ENCODE measurements at places on chromosomes 2 and 18.
A peak's percentile ranks its signal among the peaks of the same experiment; 100 is the strongest.

DNA sequence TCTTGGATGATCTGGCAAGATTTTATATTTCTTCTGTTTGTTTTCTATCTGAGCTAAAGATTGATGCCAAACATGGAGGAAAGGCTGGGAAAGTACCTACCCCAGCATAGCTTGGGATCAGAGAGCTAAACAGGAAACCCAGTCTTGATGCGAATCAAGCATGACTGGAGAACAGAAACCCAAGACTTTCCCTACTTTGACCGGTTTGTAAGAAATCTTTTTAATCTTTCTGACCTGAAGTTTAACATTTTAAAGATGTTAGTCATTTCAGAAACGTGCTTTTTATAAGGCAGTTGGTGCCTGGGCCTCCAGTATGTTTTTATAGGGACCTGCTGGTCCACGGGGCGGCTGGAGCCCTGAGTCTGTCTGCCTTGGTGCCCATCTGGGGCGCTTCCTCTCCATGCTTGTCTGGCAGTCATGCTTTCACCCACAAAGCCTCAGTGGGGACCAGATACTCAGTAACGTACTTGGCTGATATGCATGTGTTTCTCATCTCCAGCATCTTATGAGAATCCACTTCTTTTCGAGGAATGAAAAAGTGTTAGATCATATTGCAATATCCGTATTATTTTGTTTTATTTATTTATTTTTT lies 266.5 kb downstream of the PTGR3 start:
- no peak for DNase-seq

- no peak for DNase-seq
Observed at GRCh38 chr2:50443288-50443687, 588.6 kb downstream of the NRXN1 start.

- DNase-seq: no peak
Observed at GRCh38 chr2:121567957-121568409, 37.3 kb downstream of the RNU4ATAC start.

- no peak for DNase-seq
Observed at GRCh38 chr18:26813043-26813442, 52.5 kb downstream of the AQP4 start.

GRCh38 chr2:120707816-120708215 lies 27.9 kb upstream of the GLI2 start:
- no peak for DNase-seq

DNA sequence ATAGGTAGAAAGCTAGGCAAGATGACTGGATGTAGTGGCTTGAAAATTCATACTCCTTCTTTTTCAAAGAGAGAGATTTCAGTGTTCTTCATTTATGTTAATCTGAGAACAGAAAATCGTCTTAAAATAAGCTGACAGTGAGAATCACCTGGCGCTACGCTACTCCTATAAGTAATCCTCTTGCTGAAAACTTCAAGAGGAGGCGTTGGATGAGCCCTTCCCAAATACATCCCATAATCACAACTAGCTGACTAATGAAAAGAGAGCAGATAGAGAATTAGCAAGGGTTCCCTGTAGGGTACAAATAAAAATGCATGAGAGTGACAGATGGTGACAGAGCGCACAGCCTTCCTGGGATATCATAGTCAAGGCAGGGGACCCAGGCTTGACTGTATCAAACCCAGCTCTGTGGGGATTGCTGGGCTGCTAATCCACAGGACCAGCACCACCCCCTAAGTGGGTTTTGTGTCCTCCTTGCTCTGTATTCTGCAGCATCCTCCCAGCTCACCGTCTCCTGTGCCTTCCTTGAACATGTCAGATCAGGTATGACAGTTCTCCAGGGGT lies 280.2 kb downstream of the SP3 start:
- no peak for DNase-seq

DNA sequence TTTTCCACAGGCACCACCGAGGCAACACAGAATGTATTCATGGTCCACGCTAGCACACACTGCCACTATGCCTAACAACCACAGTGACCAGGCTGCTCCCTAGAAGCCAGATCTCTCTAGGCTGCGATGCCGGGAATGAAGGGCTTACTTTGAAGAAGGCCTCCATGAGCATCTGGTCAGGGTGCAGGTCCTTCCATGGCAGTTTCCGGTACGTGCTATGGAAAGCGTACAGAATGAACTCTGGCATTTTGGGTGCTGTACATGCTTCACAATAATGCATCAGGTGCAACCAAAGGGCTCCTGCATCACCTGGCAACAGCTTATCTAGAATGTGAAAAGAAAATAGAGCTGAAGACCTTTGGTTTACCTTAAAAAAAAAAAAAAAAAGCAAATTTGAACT lies 44.9 kb downstream of the SIGLEC15 start:
- no peak for DNase-seq

GRCh38 chr2:49360407-49360767 lies 206.1 kb upstream of the FSHR start:
- no peak for DNase-seq

DNA sequence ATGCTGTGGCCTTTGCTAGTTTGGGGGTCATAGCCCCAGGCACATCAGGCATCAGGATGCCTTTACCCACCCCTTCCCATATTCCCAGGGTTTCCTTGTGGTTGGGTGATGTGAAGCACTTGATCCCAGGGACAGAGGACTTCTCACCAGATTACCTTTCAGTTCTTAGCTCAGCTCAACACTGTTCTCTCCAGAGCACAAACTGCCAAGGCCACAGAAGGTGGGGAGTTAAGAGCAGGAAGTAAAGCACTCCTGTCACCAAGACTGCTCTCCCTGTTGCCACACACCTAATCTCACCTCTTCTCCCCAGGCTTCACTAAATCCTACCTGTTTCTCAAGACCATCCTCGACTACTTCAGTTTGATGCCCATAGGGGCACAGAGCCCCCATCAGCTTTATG lies 25.9 kb downstream of the FHOD3 start:
- DNase-seq: no peak

DNA sequence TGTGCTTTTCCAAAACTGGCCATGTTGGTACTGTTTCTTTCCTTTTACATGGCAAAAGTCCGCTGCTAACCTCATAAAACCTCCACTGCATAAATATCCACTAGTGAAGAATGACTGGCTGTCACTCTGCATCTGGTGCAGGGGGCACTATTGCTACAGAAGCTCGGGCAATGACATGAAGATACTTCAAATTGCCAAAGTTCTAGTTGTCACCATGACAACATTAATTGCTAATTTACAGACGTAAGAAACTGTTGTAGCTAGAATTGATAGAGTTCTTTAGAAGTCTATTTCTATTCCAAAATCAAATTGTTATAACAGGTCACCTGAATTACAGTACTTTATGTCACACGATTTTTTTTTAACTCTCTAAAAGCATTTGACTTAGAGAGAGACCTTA lies 845 bp downstream of the CFAP210 start:
- no peak for DNase-seq

- no peak for DNase-seq
Observed at GRCh38 chr2:8576525-8577167, 105.2 kb upstream of the ID2 start.

DNA sequence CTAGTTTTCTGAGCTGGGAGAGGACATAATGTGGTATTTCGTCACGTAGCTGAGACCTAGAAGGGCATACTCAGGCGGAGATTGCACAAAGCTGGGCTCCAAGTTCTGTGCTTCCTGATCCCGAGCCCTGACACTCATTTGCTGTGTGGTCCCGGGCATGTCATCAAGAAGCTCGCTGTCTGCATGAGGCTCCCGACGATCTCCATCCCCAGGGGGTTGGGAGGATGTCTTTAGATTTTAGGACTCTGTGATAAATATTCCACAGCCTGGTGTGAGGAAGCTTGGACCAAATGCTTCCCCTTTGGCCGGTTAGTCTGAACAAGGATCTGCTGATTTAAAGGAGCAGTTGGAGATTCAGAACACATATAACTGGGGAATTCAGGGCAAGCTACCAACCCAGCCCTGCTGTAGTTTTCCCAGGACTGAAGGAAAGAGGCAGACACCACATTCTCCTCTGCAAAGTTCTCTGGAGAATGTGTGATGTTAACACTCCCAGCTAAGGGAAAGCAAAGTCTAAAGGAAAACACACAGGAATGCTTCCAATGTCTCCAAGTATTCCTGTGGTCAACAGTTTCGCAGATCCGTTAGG lies 2.3 kb downstream of the KCNE4 start:
- no peak for DNase-seq

DNA sequence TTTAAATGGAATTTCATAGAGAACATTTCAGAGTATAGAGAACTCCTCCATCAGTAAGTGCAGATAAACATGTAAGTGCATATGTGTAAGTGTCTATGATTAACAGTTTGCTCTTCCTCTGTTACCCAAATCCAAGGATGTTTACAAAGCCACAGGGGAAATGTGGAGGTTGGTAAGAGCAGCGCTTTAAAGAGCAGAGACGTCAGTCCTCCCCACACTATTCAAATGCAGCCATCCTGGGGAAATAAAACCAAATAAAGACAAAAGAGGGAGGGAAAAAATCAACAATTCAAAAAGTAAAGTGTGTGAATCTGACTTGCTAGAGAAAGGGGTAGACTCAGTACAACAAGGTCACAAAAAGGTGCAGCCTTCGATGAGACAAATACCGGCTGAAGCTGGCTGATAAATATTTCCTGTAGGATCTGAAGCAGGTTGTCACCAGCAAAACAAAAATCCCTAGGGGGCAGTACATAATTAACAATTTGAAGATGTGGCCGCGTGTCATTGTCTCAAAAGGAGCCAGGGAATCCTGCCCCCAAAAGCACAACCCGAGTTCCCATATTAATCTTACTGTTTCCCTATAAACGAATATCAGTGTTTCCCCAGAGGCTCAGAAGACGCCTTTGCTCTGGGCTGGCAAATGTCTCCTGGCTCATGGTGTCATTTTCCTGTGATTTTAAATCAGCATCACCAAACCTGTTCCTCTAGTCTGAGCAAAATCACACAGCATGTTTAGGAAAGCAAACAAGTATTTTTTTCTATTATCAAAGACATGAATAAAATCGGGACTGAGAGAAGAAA lies 216.5 kb downstream of the CDCA7 start:
- peak; percentile 96 for DNase-seq
